HL-60 (cell line): ENCODE measurements at places on chromosomes 12 and 14.
A peak's percentile ranks its signal among the peaks of the same experiment; 100 is the strongest.

- DNase-seq, result no peak
Measured at GRCh38 chr12:9391815-9392214, 183.6 kb upstream of the PZP start.

GRCh38 chr14:39430762-39431415 lies 1.3 kb downstream of the FBXO33 start:
- DNase-seq, result no peak

GRCh38 chr14:63624701-63625100 lies 17.0 kb downstream of the WDR89 start:
- DNase-seq, result no peak

DNA sequence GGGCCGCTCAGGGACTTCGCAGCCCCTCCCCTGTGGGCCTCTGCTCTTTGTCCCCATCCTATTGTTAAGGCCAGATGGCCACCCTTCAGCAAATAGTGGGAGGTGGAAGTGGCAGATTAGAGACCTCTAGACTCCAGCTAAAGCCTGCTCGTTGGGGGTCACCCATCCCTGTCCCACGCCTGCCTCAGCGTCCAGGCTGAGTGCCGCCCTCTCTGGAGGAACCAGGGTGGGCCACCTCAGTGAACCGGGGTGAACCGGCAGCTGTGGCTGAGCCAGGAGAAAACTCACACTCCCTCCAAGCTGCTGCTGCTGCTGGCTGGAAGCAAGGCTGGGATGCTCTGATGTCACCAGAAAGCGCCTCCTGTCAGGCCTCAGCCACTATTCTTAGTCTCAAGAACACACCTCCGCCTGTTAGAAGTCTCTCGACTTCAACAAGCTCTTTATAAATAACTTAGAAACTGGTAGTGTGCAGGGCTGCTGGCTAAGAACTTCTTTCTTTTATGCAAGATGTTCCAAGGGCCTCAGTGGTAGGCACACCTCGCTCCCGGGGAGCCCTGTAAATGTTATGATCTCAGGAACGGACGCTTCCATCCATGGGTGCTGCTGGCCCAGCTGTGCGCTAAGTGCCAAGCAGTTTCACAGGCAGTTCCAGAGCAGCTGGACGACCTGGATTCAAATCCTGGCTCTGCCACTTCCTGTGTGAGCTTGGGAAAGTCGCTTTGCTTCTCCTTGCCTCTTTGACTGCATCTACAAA lies 19.8 kb upstream of the TESC start:
- DNase-seq, result no peak

DNA sequence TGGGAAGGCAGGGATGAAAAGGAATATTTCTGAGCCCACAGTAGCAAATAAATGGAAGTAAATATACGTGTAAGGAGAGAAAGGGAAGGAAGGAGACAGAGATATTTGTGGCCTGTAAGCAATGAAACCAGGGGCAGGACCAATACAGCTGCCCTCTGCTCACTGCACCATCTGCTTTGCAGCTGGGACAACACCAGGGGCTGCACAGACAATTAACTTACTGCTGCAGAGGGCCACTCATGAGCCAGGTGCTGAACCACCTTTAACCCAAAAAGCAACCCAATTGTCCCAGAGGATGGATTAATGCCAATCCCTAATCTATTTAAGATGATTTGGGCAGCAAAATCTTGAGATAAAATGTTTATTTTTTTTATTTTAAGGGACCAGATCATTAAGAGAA lies 30.6 kb upstream of the TMX1 start:
- no peak for DNase-seq

DNA sequence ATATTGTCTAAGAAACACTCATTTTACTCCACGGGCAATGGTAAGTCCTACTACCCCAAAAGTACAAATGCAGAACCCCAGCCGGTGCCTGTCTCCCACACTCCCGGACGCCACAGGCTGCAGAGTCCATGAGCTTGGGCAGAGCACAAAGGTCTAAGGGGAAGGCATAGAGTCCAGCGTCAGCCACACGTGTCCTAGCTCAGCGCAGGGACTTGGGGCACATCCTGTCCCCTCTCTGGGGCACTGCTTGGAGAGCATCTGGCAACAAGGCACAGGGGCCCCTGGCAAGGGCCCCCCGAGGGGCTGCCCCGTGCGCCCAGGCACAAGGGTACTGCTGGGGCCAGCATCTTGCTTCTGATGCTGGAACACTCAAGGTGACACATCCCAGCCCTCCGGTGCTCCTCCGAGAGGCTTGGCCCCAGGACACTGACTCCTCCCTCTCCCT lies 58.4 kb downstream of the BCL11B start:
- no peak for DNase-seq

GRCh38 chr12:110174373-110174996 lies 50.3 kb downstream of the IFT81 start:
- no peak for DNase-seq

- peak; percentile 49 for DNase-seq
Measured at GRCh38 chr12:57772429-57773322, at the start of gene EEF1AKMT3. EEF1AKMT3 (plus strand) TSS chr12:57772614; CDS start chr12:57772725, 111 bp downstream.

DNA sequence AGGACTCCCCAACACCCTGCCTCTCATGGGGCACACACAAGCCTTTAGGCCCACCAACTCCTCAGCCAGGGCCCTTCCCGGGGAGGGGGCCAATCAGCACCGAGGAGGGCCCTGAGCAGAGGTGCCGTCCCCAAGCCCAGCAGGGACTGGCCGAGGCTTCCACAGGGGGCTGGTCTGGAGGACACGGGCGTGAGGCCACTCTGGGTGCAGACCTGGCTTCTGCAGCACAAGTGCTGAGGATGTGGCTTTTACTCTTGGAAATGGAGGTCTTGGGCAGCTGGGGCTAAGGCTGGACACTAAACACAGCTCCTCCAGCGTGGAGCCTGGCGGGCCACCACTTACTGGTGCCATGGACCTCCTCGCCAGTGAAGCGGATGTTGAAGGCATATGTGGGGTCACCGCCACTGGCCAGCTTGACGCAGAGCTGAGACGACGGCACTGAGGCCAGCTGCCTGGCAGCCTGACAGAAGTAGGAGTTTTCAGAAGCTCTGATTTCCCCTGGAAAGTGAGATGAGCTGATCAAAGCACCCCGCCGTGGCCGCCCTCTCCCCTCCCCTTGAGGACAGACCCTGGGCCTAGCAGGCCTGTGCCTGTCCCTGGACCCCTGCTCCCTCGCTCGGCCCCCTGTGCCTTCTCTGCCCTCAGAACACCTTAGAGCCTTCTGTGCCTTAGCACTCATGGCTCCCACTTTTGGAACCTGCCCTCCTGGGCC lies 44.0 kb downstream of the TRAFD1 start:
- no peak for DNase-seq

GRCh38 chr12:19646599-19646998 lies 207.3 kb downstream of the AEBP2 start:
- no peak for DNase-seq

DNA sequence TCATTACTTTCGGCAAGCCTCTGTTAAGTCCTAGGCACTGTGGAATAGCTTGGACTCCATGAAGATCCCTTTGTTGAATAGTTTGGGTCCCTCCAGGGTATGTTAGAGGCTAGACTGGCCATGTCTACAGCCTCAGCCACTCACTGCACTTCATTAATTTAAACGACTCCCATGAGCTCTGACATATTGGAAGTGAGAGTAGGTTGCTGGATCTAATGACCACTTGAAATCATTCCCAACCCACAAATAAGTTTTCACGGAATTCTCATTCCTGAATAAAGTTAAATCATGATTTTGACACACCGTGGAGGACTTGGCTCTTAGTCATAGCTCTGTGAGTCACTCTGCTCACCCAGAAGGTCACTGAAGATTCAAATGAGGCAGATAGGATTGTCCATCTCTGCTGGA lies 21.4 kb upstream of the APPL2 start:
- DNase-seq, result no peak

- DNase-seq, result no peak
Measured at GRCh38 chr12:56213878-56214277, 7.8 kb downstream of the RNF41 start.
